ENCODE measurements at places on chromosomes 12 and 14.

GRCh38 chr14:103194256-103195045 lies 71.2 kb downstream of the TNFAIP2 start:
- DNase-seq, result peak; percentile 69

GRCh38 chr14:102452302-102452701 lies 57.3 kb downstream of the ANKRD9 start:
- DNase-seq, result no peak

DNA sequence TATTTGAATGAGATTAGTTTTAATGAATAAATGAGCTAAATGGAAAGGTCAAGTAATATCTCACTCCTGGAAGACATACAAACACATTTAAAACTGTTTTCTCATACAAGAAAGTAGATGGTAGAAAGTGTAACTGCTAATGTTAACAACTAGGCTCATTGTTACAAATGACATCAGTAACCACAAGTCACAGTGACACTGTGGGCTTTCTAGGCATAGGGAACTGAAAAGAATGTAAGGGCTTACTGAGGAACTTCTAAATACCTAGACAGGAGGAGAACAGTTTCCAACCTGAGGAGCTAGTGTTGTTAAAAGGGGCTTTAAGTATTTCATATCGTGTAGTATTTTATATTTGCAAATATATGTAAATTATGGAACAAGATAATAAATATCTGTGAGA lies 17.5 kb upstream of the ERGIC2 start:
- no peak for DNase-seq

- no peak for DNase-seq
These were observed 31.5 kb upstream of the FAM222A start for GRCh38 chr12:109681986-109682707.

- no peak for DNase-seq
These were observed 11.8 kb downstream of the USP30 start for GRCh38 chr12:109064143-109064542.

All from fibroblast of upper back skin (primary cell).